ENCODE measurements at places on chromosomes 3 and 15.
A peak's percentile ranks its signal among the peaks of the same experiment; 100 is the strongest.

DNA sequence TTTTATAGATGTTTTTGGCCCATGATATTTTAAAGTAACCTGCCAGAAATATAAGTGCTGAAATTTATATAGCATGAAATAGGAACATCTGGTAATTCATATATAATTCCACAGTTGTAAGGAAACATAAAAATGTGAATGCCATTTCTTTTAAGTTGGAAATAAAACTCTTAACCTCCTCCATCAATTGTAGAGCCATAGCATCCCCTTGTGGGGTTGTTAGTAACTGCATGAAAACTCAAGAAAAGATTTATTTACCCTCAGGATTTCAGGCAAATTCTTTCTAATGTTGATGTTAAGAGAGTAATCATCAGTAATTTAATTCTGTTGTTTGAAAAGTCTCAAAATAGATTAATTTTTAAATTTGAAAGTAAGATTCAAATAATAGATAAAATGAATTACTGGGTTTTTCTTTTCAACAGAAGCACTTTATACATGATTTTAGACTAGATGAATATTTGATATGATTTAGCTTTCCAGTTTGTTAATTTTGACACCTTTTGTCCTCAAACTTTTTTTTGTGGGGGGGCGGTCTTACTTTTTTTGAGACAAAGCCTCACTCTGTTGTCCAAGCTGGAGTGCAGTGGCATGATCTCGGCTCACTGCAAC, 74.7 kb downstream of the RASA2 start:
- DNase-seq: peak; percentile 52

DNA sequence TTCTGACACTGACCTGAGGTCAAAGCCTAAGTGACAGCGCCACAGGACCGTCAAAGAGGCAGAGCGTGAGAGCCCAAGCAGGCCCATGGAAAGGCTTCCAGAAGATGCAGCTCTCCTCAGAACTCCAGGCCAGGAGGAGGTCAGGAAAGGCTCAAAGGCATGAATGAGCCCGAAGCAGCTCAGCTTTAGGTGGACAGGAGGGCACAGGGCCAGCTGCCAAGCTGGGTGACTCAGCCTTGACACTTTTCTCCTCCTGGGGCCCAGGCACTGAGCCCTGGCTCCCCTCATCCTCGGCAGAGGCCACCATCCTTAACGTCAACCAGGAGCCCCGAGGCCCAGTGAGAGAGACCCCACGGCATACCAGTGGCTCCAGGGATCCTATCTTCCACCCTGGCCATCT, 62.9 kb downstream of the ADCY5 start:
- peak; percentile 67 for DNase-seq

GRCh38 chr15:39936681-39937080, 2.8 kb downstream of the EIF2AK4 start:
- no peak for DNase-seq

GRCh38 chr15:72237853-72238224, 6.8 kb upstream of the PKM start:
- DNase-seq: no peak

- no peak for DNase-seq
Measured at GRCh38 chr3:69214241-69214640, 91.8 kb upstream of the LMOD3 start.

GRCh38 chr3:179098388-179099077, 26.9 kb upstream of the ZMAT3 start:
- peak; percentile 61 for DNase-seq

DNA sequence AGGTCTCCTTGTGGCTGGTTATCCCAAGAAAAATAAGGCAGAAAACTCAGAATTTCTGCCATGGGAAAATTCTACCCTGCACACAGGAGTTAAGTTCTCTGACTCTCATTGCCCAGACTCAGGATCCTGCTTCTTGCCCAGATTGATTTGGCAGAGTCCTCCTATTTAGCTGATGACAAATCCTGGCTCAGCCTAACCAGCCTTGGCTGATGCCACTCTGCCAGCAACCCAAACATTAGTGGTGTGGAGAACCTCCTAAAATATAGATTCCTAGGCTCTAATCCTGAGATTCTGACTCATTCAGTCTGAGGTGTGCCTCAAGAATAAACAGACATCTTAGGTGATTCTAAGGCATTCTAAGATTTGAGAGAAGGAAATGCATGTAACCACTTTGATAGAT, 60.5 kb upstream of the ACTC1 start:
- DNase-seq: peak; percentile 21

DNA sequence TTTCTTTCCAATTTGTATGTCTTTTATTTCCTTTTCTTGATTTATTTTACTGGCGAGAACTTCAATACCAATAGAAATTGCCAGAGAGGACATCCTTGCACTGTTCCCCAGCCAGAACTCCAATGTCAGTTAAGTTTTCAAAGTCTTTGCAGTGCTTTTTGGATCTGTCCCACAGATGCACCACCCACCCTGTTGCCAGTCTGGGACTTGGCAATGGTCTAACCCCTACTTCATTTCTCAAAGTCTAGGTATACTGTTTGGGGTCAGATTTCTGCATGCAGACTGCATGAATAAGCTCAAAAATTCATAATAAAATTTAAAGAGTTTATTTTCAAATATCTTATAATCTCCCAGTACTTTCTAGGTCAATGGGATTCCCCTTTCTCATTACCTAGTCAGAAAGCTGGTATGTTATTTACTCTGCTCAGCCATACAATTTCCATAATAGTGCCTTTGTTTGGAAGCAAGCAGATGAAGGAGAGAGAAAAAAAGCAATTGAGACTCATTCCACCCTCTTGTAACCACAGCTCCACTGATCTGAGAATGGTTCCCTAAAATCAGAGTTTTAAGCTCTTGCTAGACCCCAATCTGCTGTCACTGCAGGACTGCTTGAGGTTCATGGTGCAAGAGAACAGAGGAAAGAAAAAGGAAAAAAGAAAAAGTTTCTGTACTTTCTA, 125.9 kb upstream of the PLXND1 start:
- DNase-seq: no peak

GRCh38 chr15:99605490-99605931, 39.7 kb downstream of the MEF2A start:
- DNase-seq: no peak

- DNase-seq: peak; percentile 66
Measured at GRCh38 chr3:25000971-25001591, 427.0 kb upstream of the RARB start.

GRCh38 chr3:136042608-136043221, 77.2 kb downstream of the PPP2R3A start:
- DNase-seq: peak; percentile 19

DNA sequence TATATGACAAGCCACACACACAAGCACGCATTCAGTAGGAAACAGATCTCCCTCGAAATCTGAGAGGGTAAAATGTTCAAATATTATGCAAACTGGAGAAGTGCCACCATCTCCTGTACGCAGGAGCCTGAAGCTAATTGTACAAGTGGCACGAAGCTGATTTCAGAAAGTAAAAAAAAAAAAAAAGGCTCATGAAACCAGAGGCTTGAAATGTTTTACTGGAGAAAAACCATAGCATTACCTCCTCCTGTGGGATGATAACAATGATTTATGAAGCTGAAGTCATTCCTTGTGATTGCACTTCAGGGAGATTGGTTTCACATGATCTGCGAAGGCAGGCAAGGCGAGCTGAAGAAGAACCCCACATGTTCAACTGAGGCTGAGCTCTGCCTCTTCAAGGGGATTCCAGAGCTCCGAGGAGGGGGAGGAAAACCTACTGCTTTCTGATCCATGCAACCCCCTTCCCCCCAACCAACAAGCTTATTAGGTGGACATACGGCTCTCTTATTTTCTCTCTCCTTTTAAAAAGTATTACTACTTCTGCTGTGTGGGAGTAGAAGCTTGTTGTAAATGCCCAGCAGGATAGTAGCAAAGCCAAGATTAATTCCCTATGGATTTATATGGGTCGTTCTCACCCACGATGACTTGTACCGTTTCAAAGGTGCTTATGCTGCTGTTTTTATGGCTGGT, 101.1 kb downstream of the GREM1 start:
- DNase-seq: peak; percentile 77

GRCh38 chr15:39783244-39783820, 691 bp upstream of the FSIP1 start:
- no peak for DNase-seq

- DNase-seq: no peak
Measured at GRCh38 chr3:32316319-32316718, 75.3 kb upstream of the CMTM7 start.

DNA sequence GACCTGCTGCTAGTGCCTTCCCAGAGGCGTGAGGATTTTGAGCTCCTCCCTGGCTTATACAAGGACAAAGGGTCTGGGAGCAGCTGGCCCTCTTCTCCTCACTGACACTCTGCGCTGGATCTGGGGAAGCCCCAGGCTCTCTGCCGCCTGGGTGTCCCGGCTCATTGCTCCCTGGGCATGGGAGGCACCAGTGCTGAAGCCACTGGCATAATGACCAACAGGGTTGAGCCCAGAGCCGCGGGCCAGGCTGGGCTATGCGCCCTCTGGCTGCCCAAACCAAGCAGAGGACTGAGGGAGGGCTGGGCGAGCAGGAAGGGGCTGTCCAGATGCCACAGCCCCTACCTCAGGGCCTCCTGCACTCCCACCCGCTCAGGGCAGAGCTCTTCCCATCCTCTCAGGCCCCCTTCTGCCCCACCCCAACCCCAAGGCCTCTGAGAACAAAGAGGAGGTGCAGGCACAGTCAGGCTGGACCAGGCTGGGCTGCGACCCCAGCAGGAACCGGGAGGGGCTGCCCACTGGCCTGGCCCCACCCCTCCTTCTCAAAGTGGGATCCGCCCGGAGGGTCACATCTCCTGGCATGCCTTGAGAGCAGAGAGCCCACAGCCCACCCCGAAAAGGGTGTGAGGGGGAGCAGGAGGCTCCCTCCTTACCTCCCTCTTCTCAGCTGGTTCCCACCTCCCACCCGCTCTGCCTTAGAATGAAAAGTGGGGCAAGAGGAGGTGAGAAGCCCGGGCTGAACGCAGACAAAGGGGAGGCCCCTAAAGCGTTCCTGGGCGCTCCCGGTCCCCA, 1.6 kb downstream of the LINGO1 start:
- DNase-seq: no peak

- DNase-seq: no peak
Measured at GRCh38 chr15:70376031-70376928, 278.6 kb upstream of the TLE3 start.

- no peak for DNase-seq
Measured at GRCh38 chr3:19334120-19334519, 185.8 kb downstream of the KCNH8 start.

DNA sequence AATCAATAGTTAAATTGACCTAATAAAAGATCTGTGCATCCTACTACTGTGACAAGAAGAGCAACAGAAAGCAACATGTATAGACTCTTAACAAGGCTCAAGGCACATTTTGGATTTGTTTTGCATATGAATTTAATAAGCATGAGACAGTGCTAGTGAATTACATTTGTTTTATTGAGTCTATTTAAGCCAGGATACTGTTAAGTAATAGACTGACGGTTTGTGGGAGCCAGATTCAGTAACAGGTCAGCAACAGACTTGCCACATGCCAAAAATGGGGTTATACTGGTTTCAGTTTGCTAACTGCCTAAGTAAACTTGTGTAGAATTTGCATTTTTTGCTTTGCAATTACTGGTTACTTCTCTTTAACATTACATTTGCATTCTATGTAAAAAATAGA, 54.0 kb downstream of the MBNL1 start:
- no peak for DNase-seq

- DNase-seq: peak; percentile 41
Measured at GRCh38 chr15:83053151-83053550, 13.9 kb downstream of the BTBD1 start.
